ENCODE measurements at places on chromosomes 2 and 18.
A peak's percentile ranks its signal among the peaks of the same experiment; 100 is the strongest.

DNA sequence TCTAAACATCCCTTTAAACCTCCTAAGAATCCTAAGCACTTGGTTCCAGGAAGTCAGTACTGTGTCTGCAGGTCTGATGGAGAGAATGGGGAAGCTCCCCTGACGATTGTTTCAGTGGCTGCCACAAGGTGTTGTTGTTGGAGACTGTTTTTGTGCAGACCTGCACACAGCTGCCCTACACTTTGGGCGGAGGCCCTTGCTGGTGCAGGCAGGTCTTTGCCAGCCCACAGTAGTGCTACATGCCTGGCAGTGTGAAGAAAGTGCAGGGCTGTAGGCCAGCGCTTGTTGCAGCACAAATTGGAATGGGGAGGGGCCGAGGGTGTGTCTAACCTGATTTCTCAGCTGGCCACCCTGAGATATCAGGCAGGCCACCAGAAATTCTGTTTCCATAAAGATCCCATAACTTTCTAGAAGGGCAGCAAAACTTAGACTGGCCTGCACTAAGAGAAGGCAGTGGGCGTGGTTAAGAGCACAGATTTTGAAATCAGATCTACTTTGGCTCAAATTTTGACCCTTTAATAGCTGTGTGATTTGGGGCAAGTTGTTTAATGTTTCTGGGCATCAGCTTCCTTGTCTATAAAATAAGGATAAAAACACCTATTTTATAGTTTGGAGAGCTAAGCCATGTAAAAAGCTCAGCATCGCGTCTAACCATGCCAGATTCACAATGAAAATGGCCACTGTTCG is 83.7 kb upstream of the SLC1A4 start:
- DNase-seq: peak; percentile 50

GRCh38 chr18:41875094-41875780 is 79.8 kb upstream of the PIK3C3 start:
- no peak for DNase-seq

DNA sequence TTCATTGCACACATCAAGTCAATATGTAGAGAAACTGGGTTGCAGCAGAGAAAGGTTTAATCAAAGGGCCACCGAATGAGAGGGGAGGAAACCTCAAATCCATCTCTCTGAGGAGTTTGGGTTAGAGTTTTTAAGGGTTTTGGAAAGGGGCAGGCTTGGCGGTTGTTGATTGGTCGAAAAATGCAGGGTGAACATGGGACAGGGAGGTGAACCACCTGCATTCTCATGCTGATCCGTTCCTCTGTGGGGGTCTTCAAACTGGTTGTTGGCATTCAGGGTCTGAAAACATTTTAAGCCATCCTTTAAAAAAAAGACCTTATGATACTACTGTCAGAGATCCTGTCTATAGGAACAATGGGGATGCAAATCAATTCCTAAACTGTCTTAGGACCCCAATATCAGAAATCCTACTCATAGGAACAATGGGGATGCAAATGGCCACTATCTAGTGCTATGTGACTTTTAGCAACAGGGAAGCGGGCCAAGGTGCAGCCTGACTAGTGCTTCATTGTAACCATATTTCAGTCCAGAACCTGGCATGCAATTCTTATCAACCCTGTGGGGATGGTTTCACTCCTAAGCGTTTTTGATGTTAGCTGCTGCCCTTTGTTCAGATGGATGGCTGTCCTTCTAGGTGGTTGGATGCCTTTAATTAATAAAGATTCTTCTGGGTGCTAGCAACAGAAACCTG is 120.1 kb upstream of the MGAT5 start:
- no peak for DNase-seq

DNA sequence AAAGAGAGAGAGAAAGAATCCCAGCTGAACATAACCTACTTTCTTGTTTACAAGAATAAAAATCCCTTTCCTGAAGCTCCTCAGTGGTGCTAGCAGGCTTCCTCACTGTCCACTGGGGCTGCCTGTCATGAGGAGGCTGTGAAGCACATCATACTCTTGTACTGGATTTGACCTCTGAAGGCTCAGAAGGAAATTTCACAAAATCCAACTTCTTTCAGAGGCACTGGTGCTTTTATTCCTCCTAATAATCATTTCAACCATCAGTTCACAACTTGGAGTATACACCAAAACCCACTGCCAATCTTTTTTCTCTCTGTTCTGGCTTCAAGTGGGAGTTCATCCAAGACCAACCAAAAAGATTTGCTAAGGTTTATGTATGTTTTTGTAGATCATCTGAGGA is 48.5 kb downstream of the TMX3 start:
- no peak for DNase-seq

- no peak for DNase-seq
These were observed 36.4 kb upstream of the ZCCHC2 start for GRCh38 chr18:62486290-62486964.

DNA sequence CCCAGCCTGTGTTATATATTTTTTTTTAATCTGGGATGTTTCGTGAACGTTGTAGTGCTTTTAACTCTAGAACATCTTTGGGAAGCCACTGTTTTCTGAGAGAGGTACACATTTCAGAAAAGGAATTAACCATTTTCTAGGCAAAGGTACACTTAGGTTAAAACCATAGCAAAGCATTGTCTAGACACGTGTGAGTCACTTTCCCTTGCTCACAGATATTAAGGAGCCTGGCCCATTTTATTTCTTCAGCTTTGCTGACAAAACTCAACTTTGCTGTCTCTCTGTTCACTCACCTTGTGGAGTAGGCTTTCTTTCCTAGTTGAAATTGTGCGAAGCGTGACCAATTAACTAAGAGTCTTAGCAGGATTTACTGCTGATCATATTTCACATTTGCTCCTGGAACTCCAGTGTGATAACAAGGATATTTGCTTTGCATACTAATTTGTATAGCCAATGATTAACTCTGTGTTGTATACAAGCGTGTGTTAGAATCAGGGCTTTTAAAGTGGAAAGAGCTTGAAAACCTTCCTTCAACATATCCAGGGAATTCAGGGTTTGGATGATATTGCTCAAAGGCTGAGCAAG is 215.0 kb upstream of the AGAP1 start:
- DNase-seq: no peak

GRCh38 chr2:99545604-99546003 is 55.8 kb upstream of the REV1 start:
- no peak for DNase-seq

DNA sequence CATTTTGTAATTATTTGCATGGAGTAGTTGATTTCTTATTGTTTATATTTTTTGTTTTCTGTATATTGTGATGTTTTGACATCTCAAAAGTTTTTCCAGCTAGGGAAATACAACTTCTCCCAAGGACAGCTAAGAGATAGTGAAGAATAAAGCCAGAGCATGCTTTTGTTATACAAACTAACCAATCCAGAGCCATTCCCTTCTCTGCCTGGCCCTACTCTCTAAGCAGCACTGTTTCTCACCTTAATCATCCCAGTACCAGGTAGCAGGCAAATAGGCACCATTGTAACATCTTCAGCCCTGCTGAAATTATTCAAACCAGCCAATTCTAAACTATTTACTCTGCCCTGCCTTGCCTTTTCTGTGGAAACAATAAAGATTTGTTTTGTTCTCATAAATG is 1063.4 kb upstream of the CHAC2 start:
- no peak for DNase-seq

DNA sequence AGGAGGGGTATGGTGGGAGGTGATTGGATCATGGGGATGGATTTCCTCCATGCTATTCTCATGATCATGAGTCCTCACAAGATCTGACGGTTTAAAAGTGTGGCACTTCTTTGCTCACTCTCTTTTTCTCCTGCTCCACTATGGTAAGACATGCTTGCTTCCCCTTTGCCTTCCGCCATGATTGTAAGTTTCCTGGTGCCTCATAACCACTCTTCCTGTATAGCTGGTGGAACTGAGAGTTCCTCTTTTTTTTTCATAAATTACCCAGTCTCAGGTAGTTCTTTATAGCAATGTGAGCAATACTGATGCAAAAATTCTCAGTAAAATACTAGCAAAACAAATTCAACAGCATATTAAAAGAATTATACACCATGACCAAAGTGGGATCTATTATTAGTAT is 728.5 kb upstream of the SLC8A1 start:
- DNase-seq: no peak
